G401 (cell line): ENCODE measurements at places on chromosomes 7 and 10. TPM values are rescaled to one million over a fixed set of nuclear protein-coding genes. Genes with fewer than 3 reads are reported as not detected.

Gene SP8
- not detected in 2 replicates for total RNA-seq

Gene PDE6C
- total RNA-seq: not detected in 2 replicates

Gene MBLAC1
- total RNA-seq: 1.7 and 2.9 TPM in 2 replicates

Gene KLLN
- total RNA-seq: 0.75 TPM in 1 of 2 replicates, not detected in the other

Gene HOXA1
- 11.8 and 15.5 TPM in 2 replicates for total RNA-seq

Gene UROS
- 143 and 148 TPM in 2 replicates for total RNA-seq
